ENCODE measurements at places on chromosomes 3 and 15. TPM values are rescaled to one million over a fixed set of nuclear protein-coding genes. Genes with fewer than 3 reads are reported as not detected.

SUSD5 gene
- 7.8 TPM for total RNA-seq

CHRD gene
- 6.5 TPM for total RNA-seq

ASB14 gene
- total RNA-seq = not detected

CRBN gene
- 48.0 TPM for total RNA-seq

GOLGA6L22 gene
- total RNA-seq = 0.06 TPM

TICRR gene
- total RNA-seq = 0.37 TPM

PATL2 gene
- 2.2 TPM for total RNA-seq

WDR76 gene
- 3.0 TPM for total RNA-seq

CSTA gene
- total RNA-seq = 3.6 TPM

PPP2R3A gene
- total RNA-seq = 16.9 TPM

CD200R1 gene
- total RNA-seq = 1.5 TPM

CMSS1 gene
- total RNA-seq = 18.2 TPM

CPEB1 gene
- total RNA-seq = 4.8 TPM

MYLK gene
- total RNA-seq = 671 TPM

CLDN18 gene
- 6.7 TPM for total RNA-seq

EPHB1 gene
- total RNA-seq = 2.0 TPM

- no peak for DNase-seq
Measured at GRCh38 chr15:63407612-63408011, 26.0 kb upstream of the CA12 start.

- peak; percentile 49 for DNase-seq
Measured at GRCh38 chr3:10986592-10986991, 6.0 kb upstream of the SLC6A1 start.

- no peak for DNase-seq
Measured at GRCh38 chr3:119600732-119601131, 3.0 kb downstream of the PLA1A start.

DNA sequence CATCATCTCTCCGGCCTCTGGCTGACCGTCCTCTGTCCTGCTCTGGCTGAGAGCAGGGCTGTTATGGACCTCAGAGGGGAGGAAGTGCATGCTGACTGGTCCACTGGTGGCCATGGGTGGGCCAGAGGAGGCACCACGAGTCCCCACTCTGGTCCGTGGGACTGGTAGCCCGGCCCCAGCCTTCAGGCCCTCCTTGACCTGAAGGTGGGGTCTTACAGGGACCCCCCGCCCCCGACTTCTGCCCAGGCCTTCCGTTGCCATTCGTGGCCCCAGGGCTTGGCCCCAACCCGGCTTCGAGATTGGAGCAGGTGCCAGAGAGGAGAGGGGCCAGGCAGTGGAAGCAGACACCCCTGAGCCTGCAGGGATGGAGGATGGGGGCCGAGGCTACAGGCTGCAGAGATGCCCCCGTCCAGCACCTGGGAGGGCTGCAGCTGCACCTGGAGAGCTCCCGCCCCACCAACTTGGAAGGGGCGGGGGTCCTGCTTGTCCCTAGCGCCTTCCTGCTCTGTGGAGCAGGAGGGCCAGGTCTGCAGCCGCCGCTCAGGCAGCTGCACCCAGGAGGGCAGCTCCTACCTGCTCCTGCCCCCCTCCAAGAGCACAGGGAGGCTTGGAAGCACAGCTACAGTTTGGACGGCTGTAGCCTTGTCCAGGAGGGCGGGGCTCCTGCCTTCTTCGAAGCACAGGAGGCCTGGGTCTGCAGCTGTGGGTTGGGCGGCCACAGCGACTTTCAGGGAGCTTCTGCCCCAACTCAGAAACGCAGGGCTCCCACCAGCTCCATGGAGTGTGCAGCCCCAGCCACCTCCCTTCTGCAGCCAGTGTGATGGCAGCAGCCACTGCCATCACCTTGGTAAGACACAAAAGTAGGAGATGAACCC is 142.5 kb downstream of the KLF13 start:
- no peak for DNase-seq

DNA sequence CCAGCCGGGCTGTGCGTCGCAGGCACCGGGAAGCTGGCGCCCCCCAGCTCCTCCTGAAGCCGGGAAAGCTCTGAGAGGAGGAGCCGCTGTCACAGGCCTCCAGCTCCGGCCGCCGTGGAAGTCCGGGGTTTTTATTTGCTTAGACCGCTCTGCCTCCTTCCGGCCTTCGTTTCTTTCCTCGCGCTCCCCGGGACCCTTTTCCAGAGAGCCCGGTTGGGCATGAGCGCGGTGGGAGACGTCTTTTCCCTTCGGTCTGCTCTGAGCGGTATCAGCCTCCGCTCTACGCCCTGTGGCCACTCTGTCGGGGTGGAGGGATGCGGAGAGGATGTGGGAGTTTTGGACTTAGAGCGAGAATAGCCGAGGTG is 559 bp downstream of the SENP5 start:
- no peak for DNase-seq

DNA sequence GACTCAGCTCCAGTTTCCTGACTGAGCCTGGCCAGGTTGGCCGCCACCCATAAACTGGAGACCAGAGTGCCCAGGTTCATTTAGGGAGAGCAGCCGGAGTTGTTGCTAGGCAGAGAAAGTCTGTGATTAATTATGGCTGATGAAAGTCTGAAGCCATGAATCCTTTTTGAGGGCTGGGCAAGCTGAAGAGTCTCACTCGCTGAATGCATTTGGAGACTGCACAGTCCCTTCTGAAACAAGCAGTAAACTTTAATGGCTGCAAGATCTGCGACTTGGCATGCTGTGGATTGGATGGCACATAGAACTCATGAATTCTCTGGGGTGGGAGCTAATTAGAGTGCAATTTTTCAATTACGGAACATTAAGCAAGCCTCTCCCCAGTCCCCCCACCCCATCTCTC is 282.1 kb downstream of the RPLP1 start:
- DNase-seq = no peak

DNA sequence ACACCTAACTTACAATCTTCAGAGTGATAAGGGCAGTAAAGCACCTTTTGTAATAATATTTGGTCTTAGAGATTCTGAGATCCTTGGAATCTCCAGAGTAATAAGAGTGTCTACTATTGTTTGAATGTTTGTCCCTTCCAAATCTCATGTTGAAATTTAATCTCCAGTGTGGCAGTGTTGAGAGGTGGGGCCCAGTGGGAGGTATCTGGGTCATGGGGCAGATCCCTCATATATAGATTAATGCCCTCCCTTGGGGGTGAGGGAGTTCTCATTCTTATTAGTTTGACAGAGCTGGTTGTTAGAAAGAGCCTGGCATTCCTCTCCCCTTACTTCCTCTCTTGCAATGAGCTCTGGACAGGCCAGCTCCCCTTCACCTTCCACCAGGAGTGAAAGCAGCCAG is 16.0 kb downstream of the DZIP1L start:
- DNase-seq = no peak

DNA sequence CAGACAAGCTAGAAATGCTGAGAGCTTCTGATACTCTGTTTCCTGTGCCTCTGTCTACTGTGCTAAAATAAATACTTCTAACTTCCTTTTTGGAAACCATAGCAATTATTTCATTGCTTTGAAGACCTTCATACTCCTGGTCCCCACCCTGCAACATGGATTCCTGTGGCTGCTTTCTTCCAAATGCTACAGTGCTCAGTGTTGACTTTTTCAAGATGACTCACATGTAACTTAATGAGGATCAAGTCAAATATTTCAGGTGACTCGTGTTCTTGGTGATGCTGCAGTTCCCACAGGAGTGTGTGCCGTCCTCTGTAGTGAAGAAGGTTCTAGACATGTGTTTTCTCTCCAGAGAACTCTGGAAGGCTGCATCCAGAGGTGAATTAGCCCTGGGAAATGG is 288.6 kb downstream of the CLSTN2 start:
- DNase-seq = no peak

DNA sequence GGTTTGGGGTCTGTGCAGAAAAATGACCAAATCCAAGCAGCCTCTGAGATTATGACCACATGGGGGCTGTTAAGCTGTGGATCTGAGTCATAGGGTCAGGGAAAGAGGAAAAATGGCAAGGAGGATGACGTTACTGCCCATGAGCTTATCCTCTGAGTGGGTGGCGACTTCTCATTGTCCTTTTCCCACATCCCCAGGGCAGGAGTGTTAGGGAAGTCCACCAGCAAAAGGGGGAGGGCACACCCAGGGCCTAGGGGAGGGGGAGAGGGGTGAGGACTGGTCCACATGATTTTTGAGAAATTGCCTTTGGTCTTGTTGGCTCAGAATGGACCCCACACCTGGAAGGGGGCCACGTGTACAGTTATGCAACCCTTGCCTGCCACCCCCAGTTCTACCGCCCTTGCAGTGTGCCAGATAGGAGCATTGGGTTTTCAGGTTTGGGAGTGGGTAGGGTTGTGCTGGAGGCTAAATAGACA is 2.6 kb downstream of the CD276 start:
- no peak for DNase-seq

- DNase-seq = no peak
Measured at GRCh38 chr3:50383750-50384149, 24.4 kb upstream of the TMEM115 start.

- no peak for DNase-seq
Measured at GRCh38 chr3:43330981-43331380, 44.6 kb downstream of the SNRK start.

GRCh38 chr15:59180945-59181600 is 25.6 kb upstream of the LDHAL6B start:
- no peak for DNase-seq

DNA sequence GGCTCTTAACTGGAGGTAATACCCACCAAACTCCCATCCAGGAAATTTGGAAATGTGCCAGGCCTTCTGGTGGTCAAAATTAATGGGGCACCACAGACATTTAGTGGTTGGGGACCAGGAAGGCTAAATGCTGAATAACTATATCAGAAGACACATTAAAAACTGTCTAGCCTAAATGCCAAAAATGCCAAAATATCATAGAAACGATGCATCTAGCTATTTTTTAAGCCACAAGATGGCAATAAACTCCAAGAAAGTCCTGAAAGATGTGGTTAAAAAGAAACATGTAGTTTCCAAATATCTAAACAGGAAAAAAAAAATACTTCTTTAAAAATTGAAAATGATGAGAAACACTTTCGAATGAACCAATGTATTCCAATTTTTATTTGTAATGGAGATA is 19.9 kb downstream of the CCDC14 start:
- no peak for DNase-seq

DNA sequence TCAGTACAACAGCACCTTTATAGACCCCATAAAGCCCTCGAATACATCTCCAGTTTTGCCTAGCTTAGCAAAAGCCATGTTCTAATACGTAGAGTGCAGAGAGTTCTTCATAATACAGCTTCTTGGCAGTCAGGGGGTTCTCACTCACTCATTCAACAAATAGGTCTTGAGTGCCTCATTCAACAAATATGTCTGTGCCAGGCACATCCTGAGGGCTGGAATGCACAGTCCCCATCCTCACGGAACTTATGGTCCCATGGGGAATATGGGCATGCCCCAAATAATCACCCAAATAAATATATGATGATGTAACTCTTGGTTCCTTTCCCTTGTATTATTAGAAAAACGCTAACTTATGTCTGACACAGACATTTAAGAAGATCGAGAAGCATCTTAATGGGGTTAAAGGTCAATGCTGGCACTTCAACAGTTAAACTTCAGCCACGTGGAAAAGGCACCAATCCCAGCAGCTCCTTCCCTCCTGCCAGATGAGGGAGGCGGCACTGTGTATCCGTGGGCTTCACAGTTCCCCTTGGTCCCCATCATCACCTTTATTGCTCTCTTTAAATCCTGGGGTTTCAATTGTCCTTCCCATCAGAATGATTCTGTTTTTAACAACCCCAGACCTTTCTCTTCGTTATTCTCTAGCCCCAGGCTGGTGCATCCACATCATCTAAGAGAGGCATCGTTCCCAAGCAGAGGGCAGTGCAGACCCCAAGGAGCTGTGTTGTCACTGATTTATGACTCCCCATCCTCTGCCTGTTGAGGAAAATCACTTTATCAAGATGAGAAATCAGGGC is 18.9 kb upstream of the SEMA5B start:
- DNase-seq = no peak

DNA sequence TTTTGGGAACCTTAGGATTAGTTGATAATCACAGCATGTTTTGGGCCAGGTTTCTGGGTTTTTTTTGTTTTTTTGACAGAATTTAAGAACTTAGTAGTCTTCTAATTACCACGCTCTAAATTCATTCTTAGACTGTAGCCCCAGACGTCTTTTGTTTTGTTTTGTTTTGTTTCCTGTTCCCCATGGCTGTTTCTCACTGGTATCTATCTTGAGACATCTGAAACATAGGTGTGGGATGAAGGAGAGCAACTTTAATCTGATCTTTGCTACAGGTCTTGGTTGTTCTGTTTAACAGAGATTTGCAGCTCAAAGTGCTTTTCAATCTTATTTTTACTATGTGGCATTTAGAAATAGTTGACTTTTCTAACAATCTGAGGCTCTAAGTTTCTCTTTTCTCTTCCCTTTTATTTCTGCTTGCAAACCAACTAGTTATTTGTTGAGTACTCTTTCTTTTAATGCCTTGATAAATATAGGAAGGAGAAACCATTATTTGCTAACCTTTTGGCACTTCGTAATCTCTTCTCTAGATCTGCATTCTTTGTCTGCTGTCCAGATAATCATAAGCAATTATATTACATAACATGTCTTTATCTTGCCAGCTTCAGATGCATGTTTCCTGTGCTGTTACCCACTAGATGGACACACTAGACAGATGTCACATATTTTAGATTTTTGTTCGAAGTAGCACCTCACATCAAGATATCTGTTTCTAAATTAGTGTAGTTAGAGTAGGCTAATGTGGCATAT is 40.9 kb downstream of the FBXL2 start:
- no peak for DNase-seq

GRCh38 chr3:46892285-46893145 is 15.0 kb downstream of the PTH1R start:
- DNase-seq = peak; percentile 60

- DNase-seq = no peak
Measured at GRCh38 chr3:69925506-69925905, 74.0 kb upstream of the SAMMSON start.

GRCh38 chr3:71564361-71564760 is 19.2 kb downstream of the FOXP1 start:
- DNase-seq = no peak

DNA sequence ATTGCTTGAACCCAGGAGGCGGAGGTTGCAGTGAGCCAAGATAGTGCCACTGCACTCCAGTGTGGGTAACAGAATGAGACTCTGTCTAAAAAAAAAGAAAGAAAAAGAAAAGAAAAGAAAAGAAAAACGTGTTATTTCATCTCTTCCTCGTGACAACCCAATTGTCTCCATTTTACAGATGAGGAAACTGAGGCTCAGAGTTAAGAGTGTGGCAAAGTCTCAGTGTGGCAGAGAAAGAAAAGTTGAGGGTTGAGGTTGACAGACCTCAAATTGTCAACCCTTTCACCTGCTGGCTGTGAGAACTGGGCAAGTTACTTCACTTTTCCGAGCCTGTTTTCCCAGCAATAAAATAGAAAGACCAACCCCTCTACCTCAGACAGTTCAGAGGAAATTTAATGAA is 59.6 kb downstream of the TM4SF4 start:
- no peak for DNase-seq

- no peak for DNase-seq
Measured at GRCh38 chr3:16090024-16090423, 84.5 kb upstream of the GALNT15 start.

DNA sequence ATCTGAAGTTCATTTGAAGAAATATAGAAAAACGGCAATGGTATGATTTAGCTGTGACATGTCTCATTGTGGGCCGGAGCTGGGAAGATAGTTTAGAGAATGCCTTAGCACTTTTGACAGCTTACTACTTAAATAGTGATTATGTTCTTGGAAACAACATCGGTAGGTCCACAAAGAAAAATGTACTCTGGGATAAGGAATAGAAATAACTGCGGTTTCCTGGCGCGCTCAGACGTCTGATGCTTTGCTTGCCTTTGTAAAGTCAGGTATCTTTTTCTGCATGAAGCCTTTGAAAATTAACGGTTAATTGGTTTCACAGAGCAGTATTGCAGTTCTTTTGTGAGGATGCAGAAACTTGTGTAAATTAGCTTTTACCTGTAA is 1.4 kb downstream of the USP3 start:
- DNase-seq = no peak

- no peak for DNase-seq
Measured at GRCh38 chr3:64687086-64687780, 567 bp downstream of the ADAMTS9 start.
